ENCODE measurements at places on chromosomes 16 and 17.
A peak's percentile ranks its signal among the peaks of the same experiment; 100 is the strongest.

DNA sequence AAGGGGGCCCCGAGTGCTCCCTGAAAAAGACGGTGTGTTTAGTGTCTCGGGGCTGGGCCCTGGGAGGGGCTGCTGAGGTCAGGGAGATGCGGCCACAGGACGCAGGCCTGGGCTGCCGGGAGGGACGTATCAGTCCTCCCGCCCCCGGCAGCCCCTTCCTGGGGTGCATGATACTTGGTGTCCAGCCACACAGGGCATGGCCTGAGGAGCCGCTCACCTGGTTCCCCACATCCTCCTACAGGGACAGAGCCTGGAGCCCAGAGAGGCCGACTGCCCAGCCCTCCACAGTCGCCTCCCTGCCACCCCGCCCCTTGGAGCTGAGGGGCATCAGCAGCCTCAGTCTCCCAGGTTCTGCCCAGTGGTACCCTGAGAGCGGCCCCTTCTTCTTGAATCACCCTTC lies 12.0 kb upstream of the DEF8 start:
- no peak for DNase-seq

DNA sequence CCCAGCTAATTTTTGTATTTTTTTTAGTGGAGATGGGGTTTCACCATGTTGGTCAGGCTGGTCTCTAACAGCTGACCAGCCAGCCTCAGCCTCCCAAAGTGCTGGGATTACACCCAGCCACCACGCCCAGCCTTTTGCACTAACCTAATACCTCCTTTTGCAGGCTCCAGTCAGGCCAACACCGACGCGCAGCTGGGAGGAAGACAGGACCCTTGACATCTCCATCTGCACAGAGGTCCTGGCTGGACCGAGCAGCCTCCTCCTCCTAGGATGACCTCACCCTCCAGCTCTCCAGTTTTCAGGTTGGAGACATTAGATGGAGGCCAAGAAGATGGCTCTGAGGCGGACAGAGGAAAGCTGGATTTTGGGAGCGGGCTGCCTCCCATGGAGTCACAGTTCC lies 2.0 kb downstream of the TRPV2 start:
- DNase-seq, result no peak

DNA sequence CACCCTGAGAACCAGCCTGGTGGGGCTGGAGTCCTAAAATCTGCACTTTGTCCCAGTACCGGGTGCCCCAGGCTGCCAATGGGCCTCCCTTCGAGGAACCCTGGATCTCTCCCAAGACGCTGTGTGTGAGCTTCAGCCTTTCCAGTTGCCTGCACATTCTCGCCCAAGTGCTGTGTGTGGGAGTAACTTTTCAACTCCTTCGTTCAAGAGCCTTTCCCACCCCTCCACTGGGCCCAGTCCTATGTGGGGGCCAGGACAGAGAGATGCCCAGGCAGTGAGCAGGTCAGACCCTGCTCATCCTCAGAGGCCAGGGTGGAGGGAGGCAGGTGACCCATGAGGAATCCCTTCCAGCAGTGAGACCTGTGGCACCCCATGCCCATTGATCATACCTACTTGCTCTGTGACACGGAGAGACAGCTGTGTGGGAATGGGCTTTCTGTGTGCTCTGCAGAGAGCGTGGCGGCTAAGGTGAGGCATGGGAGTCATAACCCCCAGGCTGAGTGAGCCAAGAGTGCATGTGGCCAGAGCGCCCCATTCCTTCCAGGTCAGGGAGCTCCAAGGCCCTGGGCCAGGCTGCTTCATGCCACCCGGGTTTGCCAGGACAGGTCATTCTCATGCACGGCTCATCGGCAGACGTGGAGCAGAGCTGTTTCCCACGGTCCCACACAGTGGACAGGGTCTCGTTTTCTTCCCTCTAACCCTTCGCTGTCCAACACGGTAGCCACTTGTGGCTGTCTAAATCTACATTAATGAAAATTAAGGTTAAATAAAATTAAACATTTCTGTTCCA lies 154.4 kb downstream of the CLEC16A start:
- DNase-seq, result no peak

- peak; percentile 99 for DNase-seq
Observed at GRCh38 chr17:81346090-81346907, 49.0 kb upstream of the BAHCC1 start.
